ENCODE measurements at places on chromosomes 5 and 9.
A peak's percentile ranks its signal among the peaks of the same experiment; 100 is the strongest.

- no peak for DNase-seq
Observed at GRCh38 chr5:128328446-128328845, 209.6 kb downstream of the FBN2 start.

GRCh38 chr9:116020801-116021200 is 132.8 kb upstream of the PAPPA start:
- DNase-seq, result no peak

GRCh38 chr5:139795074-139796001 is at the start of gene PSD2:
TSS of gene PSD2 (plus strand) at chr5:139795808. CDS start at chr5:139809441, 13,633 bp downstream.
- DNase-seq, result peak; percentile 67

DNA sequence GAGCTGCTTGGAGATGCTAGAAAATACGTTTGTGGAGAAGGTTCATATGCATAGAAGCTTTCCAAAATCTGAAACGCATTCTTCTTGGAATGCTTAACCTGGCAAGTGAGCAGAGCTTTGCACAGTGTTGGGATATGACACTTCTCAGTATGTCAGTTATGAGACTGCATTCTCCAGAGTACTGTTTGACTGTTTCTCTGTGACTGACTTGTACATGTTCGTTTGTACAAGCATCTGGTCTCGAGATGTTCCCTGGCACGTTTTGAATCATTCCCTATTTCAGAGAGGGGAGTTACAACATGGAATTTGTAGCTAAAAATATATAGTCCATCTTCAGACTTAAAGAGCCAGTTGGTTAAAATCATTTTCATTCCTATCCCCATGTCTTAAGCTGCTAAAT is 272.4 kb downstream of the ARRDC3 start:
- peak; percentile 57 for DNase-seq

DNA sequence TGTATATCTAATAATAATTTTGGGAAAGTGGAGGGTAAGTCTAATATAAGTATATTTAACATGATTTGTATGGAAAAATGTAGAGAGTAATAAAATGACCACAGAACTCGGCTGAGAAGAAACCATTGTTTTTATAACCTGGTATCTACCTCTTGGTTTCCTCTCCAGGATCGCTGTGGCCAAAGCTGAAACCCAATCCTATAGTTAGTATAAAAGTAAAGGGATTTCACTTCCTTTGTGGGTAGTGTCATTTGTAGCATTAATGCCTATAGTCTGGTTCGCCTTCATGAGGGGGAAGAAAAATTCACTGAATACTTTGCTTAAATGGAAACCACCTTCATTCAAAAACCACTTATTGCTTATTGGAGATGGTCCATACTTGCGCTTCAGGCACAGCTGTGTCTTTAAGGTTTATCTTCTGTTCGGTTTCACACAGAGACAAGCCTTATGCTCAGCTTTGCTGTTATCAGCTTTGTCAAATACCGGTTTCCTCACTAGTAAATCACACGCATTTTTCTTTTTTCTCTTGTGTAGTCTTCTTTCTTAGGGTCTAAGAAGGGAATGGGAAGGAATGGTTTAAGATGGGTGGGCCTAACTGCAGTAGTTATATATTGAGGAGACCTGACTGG is 12.1 kb downstream of the PIK3R1 start:
- no peak for DNase-seq

- no peak for DNase-seq
Observed at GRCh38 chr5:873328-873727, 19.3 kb downstream of the BRD9 start.
